Heart left ventricle (tissue), 16 donors: ENCODE measurements at places on chromosomes 2 and 18. TPM values are rescaled to one million over a fixed set of nuclear protein-coding genes. Genes with fewer than 3 reads are reported as not detected.

The IL36B gene
- total RNA-seq = not detected

The CXCR1 gene
- 0.35 TPM for total RNA-seq

DNA sequence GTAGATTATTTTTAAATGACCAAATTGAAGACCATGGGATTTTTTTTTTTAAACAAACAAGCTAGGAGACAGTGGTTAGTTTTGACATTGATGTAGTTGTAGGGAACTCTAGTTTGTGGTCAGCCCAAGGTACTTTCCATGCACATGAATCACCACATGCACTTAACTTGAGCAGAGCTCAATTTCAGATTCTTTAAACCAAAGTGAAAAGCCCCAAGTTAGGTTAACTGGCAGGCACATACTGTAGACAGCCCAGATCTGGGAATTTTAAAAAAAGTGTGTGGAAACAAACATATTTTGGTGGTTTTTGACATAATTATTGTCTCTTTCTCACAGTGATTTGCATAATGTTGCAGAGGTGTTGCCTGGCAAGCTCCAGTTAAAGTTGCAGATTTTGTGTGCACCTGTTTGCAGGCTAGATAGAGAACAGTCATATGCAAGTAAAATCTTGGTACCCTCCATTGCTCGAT is 88.4 kb downstream of the BCL2L11 start:
- DNase-seq = no peak

DNA sequence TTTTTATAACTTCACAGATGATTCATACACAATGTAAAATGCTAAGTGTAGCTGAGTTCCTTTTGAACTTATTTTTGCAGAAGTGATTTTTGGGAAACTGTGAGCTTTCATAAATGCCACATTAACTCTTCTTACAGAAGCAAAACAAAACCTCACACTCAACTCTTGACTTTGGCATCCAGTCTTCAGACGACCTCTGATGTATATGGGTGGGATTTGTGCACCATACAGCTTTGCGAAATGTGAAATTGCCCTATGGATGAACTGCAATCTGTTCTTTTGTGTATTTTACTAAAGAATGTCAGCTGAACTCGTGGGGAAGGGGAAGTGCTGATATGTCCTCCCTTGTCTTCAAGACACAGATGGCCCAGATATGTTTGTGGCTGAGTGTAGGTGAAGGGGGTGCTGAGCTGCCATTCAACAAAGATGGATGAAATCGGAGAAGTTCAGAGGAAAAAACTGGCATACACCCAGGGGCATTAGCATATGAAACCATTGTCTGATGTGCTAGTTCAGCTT is 218.3 kb downstream of the PTGR3 start:
- no peak for DNase-seq

DNA sequence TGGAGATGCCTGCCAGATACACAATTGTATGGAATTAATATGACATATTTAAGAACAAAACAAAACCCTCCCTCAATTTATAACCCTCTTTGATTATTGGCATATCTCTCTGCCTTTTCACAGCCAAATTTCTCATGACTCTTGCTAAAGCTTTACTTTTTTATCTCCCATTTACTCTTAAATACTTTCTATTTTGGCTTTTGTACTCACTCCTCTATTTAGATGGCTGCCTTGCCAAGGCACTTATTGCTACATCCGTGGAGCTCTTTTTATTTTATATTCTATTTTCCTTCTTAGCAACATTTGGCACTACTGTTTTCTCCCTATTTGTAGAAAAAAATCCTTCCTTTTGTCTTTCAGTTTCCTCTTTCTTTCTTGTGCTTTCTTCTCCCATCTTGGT is 466.4 kb upstream of the CWC22 start:
- DNase-seq = no peak

DNA sequence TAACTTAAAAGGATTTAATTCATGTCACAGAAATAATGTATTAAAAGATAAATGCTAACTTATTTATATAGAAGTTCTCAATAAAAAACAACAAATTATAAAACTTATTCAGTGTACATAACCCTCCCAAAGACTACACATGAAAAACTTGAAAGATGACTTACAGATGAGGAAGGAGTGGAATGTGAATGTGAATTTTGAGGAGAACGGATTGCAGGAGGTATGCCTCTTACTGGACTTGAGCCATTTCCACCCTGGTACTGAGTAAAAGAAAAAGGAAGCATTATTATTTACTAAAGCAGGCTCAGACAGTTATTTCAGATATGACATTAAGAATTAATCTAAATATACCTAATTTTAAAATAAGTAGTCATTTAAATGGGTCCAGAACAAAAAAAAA is 104.4 kb downstream of the TLK1 start:
- no peak for DNase-seq

DNA sequence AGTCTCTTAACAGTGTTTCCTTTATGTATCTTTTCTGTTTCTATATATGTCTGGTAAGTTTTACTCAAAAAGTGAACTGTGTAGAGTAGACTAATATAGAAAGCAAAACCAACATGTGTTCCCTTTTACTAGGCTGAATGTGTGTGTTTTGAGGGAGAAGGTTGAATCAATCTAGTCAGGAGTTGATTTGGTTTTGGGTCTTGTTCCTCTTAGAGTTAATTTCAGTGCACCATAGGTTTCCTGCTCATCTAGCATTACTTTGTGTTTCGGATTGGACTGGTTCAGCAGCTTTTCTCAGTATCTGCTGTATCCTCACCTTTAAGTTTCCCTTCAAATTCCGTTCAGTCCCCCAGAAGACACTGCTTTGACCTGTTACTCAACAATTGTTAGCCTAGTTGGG is 52.0 kb upstream of the TRIM43 start:
- DNase-seq = no peak

DNA sequence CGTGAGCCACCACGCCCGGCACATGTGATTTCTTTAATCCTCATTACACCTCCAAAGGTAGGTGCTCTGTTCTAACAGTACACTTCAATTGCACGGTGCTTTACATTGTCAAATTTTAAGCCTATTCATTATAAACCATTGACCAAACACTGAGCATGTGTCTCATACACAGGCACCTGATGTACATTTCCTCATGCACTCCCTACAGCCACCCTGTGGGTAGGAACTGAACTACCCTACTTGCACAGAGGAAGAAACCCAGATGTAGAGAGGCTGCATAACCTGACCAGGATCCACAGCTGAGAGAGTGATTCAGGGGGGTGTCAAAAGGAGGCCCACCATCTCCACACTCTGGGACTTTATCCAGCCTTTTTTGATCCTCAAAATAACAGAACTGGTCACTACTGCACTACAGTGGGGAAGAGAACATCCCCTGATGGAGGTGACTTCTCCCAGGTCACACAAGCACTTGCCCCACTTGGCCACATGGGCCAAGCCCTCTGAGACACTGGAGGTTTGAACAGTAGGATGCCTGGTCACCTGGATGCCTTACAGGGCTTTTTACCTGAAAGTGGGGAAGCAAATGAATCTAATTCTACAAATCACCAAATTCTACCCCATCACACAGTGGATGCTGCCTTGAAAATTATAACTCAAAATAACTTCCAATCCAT is 6.9 kb upstream of the DPYSL5 start:
- no peak for DNase-seq
